Kidney tubule cell (primary cell): ENCODE measurements at places on chromosomes 5 and 9.
A peak's percentile ranks its signal among the peaks of the same experiment; 100 is the strongest.

- no peak for DNase-seq
Observed at GRCh38 chr9:121927081-121927480, 166.0 kb downstream of the TTLL11 start.

DNA sequence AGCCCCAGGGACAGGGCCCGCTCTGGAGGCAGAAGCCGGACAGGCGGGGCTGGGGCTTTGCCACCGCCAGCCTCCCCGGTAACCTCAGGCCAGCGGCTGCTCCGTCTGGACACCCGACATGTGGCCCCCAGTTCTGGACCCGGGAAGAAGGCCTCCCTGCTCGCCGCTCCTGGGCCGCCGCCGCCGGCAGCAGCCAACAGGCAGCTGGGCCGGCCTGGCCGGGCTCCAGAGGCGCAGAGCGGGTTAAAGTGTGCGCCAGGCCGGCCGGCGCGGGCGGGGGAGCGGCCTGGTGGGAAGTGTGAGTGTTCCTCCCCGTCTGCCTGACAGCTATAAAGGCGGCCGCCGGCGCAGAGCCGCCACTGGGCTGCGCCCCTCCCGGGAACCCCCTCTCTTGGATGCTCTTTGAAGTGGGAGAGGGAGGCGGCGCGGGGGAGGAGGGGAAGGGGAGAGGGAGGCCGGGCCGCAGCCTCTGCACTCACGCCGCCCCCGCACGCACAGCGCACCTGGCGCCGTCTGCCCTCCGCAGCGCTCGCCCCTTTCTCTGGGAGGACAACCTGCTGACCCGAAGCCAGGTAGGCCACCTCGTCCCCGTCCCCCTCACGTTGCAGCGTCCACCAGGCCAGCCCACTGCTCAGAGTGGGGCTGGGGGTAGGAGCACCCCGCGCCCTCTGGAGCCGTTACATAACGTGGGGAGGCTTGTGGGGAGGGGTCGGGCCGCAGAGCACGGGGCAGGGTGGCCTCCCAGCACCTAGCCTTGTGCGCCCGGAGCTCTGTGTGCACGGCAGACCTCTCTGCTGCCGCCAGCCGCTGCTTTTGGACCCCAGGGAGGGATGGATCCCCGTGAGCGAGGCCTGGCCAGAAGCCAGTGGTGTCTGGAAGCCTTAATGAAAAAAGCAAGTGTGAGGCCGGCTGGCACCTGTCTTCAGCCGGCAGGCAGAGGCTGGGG lies at the start of gene ADAMTSL2:
ADAMTSL2 (plus strand) TSS at position 359 of the 946 bp plus-strand sequence. CDS start 2,009 bp downstream, outside the sequence.
- peak; percentile 26 for DNase-seq

DNA sequence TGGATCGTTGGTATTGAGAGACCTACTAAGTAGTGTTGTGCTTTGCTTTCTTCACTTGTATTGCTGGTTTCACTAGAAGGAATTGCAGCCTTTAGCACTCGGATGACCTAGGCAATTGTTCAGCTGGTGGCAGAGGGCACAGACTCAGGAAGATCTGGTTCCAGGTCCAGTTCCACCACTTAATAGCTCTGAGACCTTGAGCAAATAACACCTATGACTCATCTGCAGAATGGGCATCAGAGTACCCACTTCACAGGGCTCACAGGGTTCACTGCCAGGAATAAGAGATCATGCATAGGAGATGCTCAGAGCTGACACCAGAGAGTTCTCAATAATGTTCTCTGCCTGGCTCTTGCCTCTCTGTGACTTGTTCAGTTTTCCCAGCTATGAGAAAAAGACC lies 133.6 kb downstream of the SIL1 start:
- peak; percentile 43 for DNase-seq

- no peak for DNase-seq
Observed at GRCh38 chr5:73968729-73969128, 342.7 kb downstream of the ARHGEF28 start.

DNA sequence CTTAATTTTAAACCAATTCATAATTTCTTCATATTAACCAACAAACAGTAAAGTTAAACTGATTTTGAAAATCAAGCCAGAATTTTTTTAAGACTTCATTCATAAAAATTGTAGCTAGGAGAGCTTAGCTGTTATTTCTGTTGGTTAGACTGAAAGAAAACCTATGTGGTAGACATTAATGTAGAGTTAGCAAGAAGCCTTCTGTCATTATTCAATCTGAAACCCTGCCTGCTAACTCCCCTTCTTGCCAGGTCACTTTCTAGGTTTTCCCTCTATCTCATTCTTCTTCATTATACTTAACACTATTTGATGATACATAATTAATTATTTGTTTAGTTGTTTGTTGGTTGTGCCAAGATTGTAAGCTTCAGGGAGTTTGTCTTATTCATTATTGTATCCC lies 304.3 kb upstream of the MEF2C start:
- no peak for DNase-seq

DNA sequence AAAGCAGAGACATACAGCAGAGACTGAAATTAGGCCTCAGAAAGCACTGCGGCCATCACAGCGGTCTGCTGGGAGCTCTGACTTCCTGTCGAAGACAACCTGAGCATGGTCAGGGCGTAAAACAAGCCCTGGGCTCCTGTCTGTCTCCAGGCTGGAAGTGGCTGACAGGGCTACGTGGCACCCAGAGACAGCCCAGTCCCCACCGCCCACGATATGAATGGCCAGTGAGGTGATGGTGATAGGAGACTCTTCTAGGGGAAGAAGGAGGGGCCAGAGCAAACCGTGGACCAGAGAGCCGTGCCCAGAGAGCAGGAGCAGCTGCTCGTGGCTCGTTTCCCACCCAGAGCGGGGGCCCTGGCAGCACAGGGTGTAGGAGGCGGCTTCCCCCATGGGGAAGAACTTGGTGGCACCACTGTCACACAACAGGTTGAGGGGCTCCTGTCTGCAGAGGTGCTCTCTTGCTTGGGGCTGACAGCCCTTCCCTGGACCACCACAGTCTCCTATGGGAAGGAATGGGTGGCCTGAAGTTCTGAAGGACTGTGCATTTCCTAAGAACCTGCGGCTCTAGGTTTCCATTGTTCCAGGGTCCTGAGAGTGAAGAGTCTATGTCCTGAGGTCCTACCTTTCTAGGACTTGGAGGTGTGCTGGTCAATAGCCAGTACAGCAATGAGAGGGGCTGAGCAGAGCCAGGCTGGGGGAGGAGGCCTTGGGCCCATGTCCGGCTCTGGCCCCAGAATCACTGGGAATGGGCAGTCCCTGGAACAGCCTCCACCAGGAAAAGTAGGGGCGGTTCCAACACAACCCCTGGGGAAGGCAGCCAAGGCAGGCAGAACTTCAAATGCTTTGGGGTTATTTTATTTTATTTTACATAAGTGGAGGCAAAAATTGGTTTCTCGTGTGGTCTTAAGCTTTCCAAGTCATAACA lies 56.4 kb downstream of the BARX1 start:
- no peak for DNase-seq

- peak; percentile 3 for DNase-seq
Observed at GRCh38 chr5:90161414-90161813, 248.1 kb downstream of the CETN3 start.

GRCh38 chr9:105259731-105260612 lies 15.5 kb downstream of the SLC44A1 start:
- DNase-seq: no peak

- DNase-seq: no peak
Observed at GRCh38 chr9:129575818-129576217, 45.1 kb downstream of the C9orf50 start.

DNA sequence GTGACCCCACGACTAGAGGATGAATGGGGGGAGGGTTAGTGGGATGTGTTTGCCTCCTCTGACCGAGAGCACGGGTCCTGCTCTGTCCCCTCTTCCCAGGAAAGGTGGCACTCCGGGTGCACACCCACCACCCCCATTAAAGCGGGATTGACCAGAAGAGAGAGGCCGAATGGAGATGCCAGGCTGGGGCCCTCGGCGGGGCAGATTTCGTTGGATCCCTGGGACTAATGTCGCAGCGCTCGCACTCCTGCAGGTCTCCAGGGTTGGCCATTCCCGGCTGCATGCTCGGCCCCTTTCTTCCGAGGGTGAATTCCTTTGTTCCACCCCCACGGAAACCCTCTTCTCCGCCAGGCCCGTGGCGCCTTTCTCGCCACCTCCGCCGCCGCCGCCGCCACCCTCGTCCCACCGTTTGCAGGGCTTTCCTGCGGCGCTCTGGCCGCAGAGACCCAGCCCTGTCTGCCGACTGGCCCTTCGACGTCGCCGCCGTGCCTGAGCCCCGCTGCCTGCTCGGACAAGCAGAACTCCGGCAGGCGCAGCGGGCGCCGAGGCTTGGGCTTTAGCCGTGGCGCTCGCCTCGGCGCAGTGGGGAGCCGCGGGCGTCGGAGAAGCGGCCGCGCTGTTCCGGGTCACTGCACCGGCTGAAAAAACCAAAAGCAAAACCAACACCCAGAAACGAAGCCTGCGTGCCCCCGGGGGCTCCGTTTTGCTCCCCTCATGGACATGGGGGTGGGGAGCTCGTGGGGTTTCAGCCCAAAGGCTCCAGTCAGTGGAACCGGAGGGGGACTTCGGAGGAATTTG lies 11.8 kb downstream of the LMX1B start:
- DNase-seq: no peak

DNA sequence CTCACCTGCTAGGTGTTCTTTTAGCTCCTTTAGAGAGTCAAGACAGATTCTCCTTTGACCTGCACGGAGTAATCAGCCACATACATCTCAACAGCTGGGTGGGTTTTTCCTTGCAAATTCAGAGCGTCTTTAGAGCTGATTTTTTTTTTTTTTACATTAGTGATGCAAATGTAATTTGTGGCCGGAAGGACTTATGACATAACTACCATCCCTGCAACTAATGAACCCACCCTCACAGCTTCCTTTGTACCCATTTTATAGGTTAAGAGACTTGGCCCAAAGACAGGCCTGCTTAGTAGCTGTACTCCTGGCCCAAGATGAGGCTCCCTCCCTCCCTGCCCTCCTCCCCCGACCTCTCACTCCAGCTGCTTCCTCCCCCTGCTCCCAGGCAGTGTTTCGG lies 69.9 kb upstream of the NIPAL4 start:
- no peak for DNase-seq

- DNase-seq: no peak
Observed at GRCh38 chr9:98900244-98900643, 43.5 kb upstream of the COL15A1 start.

DNA sequence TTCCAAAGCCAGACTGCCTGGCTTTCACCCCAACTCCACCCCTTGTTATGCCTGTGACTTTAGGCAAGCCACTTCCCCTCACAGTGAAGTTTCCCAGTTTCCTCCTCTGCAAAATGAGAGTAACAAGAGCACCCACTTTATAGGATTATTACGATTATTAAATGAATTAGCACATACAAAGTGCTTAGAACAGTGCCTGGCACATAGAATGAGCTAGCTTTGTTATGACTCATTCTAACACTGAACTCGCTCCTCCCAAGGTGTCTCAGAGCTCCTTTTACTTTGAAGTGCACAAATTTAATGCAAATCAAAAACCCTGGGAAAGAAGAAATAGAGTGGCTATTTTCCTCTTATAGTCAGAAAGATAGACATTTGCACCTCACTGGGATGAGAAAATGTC lies 34.3 kb downstream of the DNAH5 start:
- peak; percentile 46 for DNase-seq
